ENCODE measurements at places on chromosomes 3 and 15.

DNA sequence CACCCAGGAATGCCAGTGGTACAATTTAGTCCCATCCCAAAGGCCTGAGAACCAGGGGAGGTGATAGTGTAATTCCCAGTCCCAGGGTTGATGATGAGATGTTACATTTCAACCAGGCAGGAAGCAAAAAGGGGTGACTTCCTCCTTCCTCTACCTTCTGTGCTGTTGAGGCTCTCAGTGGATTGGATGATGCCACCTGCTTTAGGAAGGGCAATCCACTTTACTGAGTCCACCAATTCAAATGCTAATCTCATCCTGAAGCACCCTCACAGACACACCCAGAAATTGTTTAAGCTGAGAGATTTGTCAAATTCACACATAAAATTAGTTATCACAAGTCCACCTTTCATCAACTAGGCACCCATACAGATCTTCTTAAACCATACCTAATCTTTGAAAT is 418.5 kb upstream of the GOLIM4 start:
- DNase-seq = no peak

DNA sequence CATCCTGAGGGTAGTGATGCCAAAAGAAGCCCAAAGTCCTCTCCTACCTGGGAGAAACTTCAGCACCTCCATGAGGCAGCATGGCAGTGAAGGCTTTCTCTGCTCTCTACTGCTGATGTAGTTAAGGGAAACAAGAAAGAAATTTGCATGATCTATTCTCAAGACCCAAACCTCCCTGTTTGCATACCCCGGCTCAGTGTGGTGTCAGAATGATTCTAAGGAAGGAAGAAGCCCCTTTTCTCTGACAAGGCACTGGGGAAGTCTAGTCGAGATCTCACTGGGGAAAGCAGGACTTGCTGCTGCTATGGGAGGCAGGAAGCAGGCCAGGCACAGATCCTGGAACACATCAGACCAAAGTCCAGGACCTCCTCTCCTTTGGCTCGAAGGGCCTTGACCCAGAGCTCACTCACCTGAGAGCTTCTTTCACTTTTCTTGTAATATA is 89.4 kb upstream of the ICE2 start:
- no peak for DNase-seq

GRCh38 chr3:78832785-78833204 is 935.0 kb downstream of the ROBO1 start:
- no peak for DNase-seq

DNA sequence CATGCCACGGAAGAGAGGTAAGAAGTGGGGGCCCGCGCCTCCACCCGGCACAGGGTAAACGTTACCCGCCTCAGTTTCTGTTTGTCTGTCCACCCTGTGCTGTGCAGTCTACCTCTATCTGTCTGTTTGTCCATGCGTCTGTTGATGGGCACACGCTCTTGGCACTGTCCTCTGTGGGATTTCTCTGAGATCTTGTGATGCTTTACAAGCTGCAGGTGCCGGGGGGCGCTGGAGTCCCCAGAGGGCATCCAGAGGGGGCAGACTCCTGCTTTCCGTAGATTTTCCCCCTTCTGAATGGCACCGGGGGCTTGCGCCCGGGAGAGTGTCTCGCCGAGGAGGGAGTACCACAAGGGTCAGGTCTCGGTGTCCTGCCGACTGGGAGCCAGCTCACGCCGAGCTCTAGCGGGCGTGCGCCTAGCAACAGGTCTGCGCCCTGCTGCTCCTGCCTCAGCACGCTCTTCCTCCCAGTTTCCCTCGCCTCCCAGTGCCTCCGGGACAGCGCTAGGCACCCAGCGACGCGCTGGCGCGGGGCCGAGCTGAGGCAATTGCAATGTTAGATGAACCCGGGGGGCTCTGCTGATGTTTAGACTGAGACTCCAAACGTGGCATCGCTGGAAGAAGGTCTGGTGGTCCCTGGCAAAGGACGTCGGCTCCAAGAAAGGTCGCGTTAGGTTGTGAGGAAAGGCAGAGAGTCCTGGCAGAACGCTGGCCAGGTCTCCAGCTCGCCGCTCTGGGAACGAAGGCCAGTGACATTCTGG is 667 bp downstream of the CEMIP start:
- DNase-seq = no peak

DNA sequence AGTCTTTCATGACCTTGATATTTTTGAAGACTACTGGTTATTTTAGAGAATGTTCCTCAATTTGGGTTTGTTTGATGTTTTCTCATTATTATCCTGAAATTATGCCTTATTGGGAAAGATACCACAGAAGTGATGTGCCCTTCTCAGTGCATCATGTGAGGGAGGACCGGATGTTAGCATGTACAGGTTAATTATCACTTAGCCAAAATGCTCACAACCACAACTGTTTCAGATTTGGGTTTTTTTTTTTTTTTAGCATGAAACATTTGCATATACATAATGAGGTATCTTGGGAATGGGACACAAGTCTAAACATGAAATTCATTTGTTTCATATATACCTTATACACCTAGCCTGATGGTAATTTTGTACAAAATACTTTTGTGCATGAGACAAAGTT is 59.8 kb downstream of the PIK3R4 start:
- no peak for DNase-seq

DNA sequence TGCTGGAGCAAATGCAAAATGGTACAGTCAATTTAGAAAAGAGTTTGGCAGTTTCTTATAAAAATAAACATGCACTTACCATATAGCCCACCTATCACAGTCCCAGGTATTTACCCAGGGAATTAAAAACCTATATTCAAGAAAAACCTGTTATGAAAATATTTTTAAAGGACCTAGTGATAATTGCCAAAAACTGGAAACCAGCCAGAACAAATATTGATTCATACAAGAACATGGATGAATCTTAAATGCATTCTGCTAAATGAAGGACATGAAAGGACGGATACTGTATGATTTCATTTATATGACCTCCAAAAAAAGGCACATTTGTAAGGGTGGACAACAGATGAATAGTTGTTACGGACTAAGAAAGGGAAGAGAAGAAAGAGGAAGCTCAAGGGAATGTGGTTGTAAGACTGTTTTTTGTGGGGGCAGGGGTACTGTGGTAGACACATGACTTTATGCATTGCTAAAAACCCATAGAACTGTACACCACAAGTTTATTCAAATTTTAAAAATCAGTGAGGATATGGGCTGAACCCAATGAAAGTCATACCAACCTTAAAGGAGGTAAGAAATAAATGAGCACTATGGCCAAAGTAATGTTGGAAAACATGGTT is 61.0 kb downstream of the ZBBX start:
- peak; percentile 92 for DNase-seq

DNA sequence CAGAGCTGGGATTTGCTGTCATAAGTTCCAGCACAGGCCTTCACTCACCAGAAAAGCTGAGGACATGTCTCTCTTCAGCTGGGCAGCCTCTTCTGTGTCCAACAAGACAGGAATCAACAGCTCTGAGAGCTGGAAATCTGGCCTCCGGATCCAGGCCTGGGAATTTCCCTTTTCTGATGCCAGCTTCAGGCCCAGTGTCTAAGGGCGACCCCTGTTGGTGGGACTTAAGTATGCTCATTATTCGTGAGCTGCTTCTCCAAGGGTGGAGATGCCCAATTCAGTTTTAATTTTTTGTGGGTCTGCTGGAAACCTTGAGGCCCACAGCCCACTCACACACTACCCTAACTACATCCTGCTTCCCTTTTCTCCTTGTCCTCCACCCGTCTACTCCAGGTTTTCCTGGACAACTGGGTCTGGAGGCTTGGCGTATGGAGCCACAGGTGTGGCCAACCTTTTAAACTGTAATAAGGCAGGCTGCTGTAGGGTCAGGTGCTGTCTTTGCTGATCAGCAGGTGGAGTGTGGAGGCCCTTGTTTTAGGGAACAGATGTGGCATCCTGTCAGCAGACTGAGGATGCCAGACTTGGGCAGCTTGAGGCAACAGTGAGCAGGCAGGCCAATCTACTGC is 2.6 kb upstream of the CEMIP start:
- peak; percentile 50 for DNase-seq

GRCh38 chr15:37616215-37616614 is 318.2 kb upstream of the TMCO5A start:
- no peak for DNase-seq

- no peak for DNase-seq
Observed at GRCh38 chr3:187802928-187803259, 57.6 kb upstream of the BCL6 start.

DNA sequence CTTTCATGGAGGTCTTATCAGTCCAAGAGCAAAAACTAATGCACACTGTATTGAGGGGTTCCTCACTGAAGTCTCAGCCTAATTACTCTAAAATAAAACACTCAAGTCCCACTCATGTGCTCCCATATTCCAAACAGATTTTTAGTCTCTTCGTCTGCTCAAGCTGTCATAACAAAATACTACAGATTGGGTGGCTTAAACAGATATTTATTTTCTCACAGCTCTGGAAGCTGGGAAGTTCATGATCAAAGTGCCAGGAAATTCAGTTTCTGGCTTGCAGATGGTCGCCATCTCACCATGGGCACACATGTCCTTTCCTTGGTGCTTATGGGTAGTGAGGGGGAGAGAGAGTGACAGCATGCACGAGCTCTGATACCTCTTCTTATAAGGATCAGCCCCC is 147.5 kb downstream of the ANXA2 start:
- DNase-seq = no peak

- no peak for DNase-seq
Observed at GRCh38 chr15:59997070-59997701, 6.9 kb upstream of the FOXB1 start.

DNA sequence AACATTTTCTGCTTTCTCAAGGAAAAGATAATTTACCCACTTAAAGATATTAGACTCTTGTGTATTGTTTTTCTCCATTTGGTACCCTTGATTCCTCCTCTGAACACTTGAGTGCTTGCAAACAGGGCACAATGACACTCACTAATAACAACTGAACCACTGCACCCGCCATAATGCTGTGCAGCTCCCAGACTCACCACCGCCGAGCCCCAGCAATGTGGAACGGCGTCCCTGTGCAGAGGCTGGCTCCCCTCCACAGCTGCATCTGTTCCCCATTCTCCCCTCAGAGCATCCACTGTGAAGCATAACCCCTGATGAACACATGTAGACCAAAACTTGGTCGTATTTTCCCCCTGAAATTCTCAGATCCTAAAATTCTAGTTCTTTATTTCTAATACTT is 276.2 kb upstream of the PLSCR5 start:
- no peak for DNase-seq

- peak; percentile 89 for DNase-seq
Observed at GRCh38 chr3:69212411-69213160, 90.2 kb upstream of the LMOD3 start.

GRCh38 chr15:34436956-34437442 is 609 bp downstream of the GOLGA8A start:
- peak; percentile 2 for DNase-seq

- no peak for DNase-seq
Observed at GRCh38 chr3:23964537-23965235, 19.6 kb downstream of the NR1D2 start.

DNA sequence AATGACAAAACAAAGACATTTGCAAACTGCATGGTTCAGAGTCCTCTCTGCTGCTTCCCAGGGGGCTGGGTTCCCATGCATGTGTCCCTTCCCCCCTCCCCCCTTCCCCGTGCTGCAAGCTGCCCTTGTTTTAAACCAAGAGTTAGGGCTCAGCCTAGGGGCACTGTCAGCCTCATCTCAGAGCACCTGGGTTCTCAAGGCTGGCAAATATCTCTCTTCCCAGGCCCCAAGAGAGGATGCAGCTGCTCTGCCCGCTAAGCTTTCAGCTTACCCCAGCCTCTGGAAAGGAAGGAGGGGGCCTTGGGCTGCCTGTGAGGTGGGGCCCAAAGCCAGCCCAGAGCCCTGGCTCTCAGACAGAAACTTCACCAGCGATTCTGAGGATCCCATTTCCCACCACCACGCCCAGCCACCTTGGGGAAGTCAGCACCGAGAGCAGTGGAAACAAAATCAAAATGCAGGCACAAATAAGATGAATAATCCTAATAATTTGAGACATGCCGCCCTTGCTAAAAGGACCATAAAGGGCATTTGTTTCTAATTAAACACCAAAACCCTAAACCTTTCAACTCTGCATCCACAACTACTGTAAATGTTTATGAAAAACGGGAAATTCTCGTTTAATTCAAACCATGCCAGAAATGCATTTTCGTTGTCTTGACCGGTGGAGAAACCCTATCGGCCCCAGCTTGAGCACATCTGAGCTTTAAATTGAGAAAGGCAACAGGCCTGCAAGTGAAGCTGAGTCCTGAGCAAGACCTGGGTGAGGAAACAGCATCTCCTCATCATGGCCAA is 67.7 kb upstream of the WNT5A start:
- no peak for DNase-seq

DNA sequence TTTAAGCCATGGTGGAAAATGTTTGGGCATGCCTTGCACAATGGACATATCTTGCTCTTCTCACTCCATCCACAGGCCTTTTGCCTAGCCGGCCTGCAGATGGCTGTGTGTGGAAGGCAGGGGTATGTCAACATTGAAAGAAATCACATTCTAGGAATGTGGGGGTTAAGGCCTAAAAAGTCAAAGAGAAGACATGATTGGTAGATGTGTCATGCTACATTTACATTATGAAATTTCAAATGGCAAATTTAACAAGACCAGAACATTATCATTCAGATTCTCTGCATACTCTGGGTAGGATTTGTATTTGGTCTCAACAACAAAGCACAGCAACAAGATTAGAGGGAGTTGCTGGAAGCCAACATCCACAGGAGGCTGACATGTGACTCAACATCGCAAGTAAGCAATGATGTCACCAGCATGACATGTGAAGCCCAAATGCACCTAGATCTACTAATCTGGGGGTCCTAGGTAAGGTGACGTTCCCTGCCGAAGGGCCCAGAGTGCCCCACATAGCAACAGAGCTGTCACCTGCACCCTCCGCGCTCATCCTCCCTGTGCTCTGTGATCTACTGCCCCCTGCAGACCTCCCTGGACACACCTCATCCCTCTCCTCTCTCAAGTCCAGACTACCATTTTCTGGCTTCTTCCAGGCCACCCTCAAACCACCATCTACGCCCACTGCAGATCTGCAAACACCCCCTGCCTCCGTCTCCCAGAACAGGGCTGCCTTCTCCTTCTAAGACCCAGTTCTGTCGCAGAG is 39.4 kb downstream of the CLDN18 start:
- DNase-seq = no peak

GRCh38 chr15:78790027-78790426 is 21.2 kb downstream of the ADAMTS7 start:
- DNase-seq = peak; percentile 12

DNA sequence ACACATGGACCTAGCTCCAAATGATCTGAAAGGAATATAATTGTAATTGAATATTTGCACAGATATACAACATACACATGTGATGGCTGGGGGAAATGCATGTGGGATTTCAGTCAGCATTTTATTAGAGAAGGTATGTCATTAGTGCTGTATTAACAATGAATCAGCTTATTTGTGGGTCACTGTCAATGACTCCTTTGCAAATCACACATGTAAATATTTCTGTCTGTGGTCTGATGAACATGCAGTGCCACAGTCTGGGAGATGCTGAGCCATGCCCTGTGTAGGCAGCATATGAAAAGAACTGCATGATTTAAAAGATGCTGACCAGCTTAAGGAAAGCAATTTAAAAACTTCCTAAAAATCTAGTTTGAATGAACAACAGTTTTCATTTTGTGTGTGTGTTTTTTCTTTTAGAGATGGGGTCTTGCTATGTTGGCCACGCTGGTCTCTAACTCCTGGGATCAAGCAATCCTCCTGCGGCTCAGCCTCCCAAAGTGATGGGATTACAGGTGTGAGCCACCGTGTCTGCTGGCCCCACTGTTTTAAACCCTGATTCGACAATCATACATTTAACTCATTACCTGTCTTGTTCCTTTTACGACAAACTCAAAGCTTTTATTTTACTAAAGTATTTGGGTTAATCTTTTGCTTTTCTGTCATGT is 803 bp upstream of the B3GNT5 start:
- DNase-seq = no peak

All from MV-4-11 (cell line).